ENCODE measurements at places on chromosomes 6 and 20. TPM values are rescaled to one million over a fixed set of nuclear protein-coding genes. Genes with fewer than 3 reads are reported as not detected.

DNA sequence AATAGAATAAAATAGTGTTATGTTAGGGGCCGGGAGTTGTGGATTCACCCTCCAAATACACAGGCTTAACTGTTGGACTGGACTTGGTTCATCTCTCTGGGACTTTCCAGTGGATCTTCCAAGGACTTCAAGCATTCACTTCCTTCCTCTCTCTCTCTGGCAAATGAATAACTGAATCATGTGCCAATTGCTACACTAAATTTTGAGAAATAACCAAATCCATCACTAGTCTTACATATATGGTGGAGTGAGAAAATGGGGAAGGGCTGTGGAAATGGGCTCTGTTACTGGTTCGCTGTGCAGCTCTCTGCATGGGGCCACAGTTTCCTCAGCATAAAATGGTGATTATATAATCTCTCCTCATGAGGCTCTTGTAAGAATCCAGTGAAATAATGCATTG, 6.8 kb upstream of the KIAA1755 start:
- DNase-seq, result no peak

DNA sequence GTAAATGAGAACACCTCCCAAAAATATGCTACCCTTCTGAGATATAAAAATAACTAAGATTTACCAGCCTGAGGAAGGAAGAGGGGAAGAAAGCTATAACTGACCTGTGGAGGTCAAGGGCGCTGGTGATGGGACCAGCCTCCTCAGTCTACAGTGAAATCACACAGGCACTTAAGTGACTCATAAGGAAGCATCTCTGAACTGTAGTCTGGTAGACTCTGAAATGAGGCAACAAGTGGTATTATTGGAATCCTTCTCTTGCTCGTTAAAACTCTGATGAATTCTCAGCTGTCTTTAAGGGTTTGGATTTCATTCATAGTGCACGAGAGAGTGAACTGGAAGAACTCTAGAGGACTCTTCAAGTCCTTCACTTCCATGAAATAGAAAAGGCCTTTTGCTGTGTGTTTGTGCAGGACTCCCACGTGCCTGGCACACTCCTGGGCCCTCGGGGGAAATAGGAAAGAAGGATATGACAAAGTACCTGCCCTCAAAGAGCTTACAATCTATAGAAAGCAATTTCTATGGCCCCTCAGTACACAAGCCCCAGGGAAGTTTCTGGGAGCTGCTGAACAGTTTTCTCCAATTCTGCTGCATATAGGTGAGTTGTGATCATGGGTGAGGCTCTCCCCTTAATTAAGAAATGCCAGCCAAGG, 231.8 kb upstream of the RREB1 start:
- DNase-seq, result no peak

TSBP1 gene
- total RNA-seq, result not detected

DNA sequence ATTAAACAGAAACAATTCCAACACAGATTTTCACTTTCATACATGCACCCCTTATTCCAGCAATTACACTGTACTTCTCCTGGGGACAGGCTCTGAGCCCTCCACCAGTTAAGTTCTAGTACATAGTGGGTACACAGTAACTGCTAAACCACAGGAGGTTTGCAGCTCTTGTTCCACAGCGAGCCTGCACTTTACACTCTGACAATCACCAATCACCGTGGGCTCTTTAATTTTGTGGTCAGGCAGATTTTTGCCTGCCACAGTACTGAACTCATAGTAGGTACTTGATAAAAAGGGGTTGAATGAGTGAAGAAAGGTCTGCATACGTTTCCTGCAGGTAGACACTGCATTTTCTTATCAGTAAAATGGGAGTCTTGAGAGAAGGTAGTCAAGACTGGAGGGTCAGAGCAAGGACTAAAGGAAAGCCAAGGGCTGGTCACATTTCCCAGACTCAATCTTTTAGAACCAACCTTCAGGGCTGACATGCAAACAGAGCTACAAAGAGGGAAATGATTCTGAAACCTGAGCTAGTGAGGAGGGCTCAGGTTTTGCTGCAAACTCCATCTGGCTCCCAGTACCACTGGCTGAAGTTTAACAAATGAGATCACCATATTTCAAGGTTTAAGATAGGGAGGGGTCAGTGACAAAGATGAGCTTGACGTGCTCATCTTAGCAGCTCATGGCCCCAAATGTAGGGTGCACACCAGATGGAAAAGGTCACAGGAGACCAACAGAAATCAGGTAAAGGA, 404.6 kb downstream of the BTBD9 start:
- DNase-seq, result no peak

USP49 gene
- 3.3 TPM for total RNA-seq

PACRG gene
- total RNA-seq, result 13.0 TPM
